Fibroblast of the conjunctiva (primary cell): ENCODE measurements at places on chromosomes 12 and 14.

GRCh38 chr12:76633415-76633814, 73.8 kb upstream of the OSBPL8 start:
- no peak for DNase-seq

DNA sequence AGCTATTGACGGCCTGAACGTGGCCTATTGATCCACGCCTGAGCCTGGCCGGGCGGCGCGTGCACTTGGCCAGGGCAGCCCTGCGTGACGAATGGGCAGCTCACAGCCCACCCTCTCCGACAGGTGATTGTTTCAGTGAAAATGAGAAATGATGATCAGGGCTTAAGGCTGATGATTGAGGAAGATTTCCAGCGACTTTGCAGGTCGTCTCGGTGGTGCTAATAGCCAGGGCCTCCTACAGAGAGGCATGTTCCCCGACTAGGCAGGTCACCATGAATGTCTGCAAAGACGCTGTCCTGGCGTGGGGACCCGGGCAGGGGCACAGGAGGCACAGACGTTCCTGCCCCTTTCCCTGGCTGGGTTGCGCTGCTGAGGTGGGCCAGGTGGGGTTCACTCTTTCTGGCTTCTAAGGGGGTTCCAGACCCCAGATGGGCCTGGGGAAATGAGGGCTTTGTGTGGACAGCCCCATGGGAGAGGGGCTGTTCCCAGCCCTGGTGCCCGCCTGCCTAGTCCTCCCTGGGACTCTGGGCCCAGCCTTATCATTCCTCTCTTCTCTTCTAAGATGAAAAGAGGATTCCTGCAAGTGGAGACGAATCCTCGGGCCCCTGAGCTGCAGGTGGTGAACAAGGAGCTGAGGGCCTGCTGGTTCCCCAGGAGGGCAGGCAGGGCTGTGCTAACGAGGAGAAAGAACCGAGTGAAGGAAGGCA, 157.4 kb downstream of the KIF26A start:
- no peak for DNase-seq

GRCh38 chr12:89840162-89840922, 131.7 kb upstream of the ATP2B1 start:
- DNase-seq, result no peak

DNA sequence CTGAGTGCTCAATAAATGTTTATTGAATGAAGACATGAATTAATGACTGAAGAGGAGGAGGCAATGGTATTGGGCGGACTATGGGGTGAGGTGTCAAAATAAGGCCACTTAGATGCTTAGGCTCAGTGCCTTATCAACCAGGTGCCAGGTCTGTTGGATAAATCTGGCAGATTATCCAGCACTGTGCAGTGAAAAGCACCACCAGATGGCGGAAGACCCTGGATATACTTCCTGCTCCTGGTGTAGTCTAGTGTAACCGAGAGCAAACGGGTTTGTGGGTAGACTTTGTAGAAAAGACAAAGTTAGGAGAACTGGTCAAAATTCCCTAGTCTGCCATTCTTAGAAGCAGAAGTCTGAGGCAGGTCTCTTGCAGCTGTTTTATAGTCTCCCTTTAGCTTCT, 306.3 kb downstream of the ATP23 start:
- DNase-seq, result no peak

DNA sequence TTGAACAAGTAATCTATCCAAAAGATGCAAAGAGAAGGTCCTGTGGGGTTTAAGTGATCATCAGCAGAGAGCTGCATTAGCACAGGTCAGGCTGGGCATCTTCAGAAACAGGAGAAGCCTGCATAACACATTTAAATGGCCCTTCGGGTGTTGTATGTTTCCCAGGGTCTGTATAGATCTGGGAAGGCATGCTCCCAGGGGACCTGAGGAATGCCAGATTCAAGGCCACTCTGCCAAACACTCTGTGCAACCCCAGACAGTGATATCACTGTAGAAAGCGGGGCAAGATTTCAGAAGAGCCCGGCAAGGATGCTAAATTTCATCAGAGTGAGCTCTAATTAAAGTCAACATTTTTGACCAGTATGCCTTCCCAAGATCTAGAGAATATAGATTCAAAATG, 92.9 kb downstream of the ARMH4 start:
- no peak for DNase-seq

DNA sequence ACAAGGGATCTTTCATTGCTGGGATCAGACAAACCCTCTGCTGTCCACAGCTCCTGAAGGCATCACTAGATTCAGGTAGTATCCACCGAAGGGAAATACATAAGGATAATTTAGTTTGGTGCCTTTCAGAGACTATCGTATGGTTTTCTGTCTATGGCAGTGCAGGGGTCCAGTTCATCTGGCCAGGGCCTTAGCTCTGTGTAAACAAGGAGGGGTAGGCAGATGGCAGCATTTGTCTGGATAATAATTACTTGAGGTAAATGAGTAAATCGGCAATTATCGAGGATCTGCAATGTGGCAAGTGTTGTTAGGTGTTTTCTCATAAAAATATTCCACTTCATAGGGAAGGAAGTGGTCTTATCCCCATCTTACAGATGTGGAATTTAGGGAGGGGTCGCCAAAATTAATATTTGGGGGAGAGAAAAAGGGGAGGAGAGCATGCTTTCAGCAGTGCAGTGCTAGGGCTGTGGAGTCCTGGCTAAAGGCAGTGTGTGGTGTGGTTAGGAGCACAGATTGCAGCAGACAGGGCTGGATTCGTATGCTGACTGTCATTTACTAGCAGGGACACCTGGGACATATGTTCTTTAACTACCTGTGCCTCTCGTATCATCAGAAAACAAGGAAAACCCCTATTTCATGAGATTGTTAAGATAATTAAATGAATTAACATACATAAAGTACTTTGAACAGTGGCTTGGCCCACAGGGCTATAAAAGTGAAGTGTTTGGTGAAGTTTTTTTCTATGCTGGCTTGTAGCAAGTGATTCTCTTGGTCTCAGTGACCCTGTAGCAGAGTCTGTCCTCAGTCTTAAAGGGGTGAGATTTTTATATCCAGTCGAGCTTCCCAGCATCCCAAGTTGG, 27.1 kb downstream of the RASSF8 start:
- DNase-seq, result no peak

GRCh38 chr14:93929657-93930056, 2.5 kb downstream of the FAM181A start:
- no peak for DNase-seq

GRCh38 chr14:84298663-84299195, 1231.2 kb upstream of the FLRT2 start:
- no peak for DNase-seq

- DNase-seq, result no peak
These were observed 8.1 kb upstream of the ADCY6 start for GRCh38 chr12:48796976-48797375.

- no peak for DNase-seq
These were observed 1092.3 kb downstream of the AACS start for GRCh38 chr12:126157575-126157966.

DNA sequence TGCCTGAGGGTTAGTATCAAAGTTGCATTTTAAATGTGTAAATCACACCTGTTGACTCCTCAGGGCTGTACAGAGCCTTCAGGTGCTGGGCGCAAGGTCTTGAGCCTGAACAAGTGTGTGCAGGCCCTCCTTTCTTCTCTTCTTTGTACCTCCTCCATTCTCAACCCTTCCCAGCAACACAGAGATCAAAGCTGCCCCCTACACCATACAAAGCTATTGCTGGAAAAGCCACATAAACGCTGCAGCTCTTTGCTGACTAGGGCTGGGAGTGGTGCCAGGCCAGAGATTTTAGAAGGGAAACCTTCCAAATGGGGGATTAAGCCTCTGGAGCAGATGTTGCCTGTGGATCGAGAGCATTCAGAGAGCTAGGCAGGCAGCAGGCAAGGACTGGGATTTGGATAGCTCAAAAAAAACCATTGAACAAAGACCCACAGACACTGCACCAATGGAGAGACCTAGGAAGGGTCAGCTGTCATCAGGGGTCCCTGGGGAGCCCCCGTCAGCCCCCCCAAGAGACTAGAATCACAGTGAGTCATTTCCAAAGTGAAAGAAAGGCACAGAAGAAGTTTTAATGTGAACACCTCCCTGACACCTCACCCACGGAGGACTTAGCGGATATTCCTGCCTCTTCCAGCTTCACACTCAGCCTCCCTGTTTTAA, 18.2 kb upstream of the SUSD6 start:
- DNase-seq, result peak; percentile 78

GRCh38 chr12:94433744-94434143, 25.9 kb downstream of the CEP83 start:
- no peak for DNase-seq

- no peak for DNase-seq
These were observed 174.4 kb downstream of the PTPRO start for GRCh38 chr12:15496738-15497137.

DNA sequence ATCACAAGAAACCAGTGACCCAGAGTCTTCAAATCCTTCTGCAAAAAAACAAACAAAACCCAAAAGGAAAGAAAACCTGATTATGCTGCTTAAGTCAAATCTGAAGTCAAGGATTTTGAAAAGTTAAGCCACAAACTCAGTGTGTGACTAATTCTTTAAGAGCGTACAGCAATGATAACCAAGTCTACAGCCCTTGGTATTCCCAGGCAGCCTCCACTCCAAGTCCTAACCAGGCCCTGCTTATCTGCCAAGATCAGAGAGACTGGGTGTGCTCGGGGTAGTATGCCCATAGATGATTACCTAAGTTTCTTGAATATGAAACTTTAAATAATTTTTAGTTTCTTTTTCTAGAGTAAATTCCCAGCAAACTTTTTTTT, 13.1 kb downstream of the PGAM5 start:
- no peak for DNase-seq

DNA sequence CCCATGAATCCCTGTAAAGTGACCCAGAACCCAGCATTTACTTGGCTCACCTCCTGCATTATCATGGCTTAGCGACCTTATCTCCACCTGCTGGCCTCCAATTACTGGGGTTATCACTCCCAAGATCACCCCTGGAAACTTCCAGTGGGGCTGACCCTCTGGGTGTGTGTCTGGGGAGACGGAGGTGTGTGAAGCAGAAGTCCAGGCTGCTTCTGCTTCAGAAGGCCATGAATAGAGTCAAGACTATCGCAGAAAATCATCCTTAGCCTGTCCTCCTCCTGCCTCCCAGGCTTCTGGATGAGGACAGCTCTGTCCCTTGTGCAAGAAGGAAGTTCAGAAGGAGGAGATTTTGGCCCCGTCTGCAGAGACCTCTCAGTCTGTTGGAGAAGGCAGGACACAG, 408 bp upstream of the KRT72 start:
- DNase-seq, result no peak

DNA sequence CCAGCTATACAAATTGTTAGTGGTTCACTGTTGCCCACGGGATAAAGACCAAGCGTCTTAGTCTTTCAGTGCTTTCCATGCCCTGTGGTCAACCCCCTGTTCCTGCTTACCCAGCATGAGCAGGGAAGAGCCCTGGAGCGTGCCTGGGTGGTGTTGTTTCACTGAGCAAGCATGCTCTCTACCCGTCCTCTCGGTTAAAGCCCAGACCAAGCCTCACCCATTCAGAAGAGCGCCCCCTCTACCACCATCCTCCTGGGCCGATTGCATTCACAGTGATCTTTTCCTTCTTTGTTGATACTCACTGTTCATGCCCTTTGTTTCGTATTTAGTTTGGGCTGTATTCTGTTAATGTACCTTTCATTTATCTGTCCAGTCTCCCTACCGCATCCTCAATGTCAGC, 25.1 kb downstream of the DYRK4 start:
- no peak for DNase-seq

GRCh38 chr12:20370014-20370386, 1.7 kb downstream of the PDE3A start:
- DNase-seq, result no peak

DNA sequence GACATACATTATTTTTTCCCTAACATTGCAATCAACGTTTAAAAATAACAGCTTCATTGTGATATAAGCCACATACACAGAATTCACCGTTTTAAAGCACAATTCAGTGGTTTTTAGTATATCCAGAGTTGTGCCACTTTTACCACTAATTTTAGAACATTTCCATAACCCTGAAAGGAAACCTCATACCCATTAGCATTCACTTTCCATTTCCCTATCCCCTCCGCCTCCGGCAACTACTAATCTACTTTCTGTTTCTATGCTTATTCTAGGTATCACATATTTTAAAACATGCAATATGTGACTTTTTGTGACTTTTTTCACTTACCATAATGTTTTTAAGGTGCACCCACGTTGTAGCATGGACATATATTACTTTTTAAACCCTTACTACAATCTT, 55.6 kb upstream of the ISM2 start:
- no peak for DNase-seq

DNA sequence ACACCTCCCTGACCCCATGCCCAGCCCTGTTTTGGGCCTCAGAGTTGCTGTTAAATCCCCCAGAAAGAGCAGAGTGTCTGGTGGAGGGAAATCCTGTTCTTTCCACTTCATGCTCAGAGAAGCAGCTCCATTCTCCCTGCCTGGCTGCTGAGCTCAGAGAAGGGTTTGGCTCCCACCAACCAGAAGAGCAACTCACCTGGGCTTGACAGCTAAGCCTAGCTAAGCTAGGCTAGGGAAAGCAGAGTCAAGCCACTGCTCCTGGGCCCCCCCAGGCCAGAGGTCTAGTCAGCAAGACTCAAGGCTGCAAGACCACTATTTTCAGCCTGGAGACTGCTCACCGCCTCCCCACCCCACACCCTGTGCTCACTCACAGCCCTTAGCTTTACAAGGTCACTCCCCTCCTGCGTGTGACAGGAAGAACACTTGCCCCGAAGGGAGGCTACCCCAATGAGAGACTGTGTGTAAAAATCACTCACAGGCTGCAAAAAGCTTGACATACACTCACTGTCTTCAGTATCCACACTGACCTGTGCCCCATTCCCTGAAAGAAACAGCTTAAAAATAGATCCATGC, 13.5 kb downstream of the GSC start:
- DNase-seq, result no peak

- DNase-seq, result no peak
These were observed 20.6 kb downstream of the RASSF8 start for GRCh38 chr12:25979059-25979458.

DNA sequence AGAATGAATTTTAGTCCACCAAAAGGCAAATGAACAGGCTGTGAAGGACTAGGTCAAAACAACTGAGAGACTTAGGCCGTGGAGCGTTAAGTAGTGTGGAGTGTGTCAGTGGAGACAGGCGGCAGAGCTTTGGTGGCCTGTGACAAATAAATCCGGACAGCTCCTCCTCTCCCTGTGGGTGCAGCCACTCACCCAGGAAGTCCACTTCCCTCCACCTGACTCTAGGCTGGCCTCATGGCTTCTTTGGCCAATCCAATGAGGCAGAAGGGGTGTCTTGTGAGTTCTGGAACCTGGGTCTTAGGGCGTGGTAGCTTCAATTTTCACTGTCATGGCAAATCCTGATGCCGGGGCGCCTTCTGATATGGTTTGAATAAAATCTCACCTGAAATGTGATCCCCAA, 180.9 kb upstream of the C14orf180 start:
- DNase-seq, result no peak

- DNase-seq, result no peak
These were observed 53.8 kb upstream of the NTF3 start for GRCh38 chr12:5377997-5378592.

DNA sequence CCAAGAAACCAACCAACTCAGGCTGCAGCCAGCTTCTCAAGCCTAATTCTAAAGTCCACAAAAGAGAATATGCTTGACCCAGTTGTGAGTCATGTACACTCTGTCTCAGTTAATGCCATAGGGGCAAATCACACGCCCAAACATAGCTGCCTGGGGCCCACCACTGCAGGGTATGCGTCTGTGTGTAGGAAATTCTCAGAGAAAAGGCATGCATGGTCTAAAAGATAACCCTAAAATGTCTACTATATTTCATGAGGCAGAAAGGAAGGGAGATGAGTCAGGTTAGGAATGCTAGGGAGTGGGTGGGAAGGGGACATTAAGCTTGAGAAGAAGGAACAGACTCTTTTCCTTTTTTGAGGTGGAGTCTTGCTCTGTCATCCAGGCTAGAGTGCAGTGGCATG, 22.3 kb upstream of the SPTLC2 start:
- no peak for DNase-seq
